LoVo (cell line): ENCODE measurements at places on chromosomes 5 and 9.

GRCh38 chr5:77171141-77171910, 39.2 kb upstream of the PDE8B start:
- no peak for DNase-seq

DNA sequence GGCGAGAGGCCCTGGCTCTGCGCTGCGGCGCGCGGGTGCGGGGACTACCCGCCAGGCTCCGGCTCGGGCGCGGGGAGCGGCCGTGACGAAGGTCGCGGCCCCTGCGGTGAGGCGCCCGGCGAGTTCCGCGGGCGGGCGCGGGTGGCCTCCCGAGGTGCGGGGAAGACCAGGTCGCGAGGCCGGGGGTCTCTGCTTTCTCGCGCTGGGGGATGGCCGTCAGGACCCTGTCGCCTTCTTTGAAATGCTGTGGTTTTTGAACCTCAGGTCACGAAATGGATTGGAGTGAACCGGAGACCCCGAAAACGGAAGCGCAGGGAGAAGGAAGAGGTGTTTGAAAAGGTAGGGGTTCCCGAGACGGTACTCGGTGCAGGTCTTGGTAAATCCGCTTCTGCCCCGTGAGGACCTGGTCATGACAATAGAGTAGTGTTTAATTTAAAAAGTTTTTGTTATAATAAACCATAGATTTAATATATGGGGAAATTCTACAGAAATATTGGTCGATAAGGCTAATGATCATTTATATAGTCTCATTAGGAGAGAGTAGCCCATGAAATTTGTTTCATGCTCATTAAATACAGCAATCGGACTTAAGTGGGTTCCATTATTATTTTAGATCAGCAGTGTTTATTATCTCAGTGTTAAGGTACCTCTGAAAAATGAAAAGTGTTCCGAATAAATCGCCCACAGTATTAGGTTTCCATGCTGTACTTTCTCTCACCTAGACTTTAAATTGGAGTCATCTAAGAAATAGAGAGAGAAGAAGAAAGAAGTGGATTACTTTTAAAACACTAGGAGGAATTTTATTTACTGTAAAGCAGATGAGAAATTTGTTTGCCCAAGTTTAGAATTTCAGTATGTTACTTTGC, 279.0 kb downstream of the AOPEP start:
- no peak for DNase-seq

- no peak for DNase-seq
Observed at GRCh38 chr5:155839251-155840037, 487.5 kb upstream of the SGCD start.

- no peak for DNase-seq
Observed at GRCh38 chr5:141338538-141339306, at the start of gene PCDHGA2. Gene PCDHGA2, plus strand, starts transcription at chr5:141338760.

DNA sequence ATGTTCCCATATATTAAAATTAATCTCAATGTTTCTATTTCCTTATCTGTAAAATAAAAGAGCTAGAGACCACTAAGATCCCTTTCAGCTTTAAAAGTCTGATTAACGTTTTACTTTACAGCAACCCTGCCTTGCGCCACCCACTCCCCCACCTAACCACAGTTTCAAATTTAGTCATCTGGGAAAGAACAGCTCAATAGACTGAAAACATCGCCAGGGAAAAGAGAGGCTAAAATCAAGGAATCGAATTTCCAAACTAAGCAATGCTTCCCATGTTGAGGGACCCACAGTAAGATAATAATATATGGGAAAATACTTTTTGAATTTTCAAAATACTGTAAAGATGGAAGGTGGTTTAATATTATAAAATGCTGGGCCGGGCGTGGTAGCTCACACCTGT, 6.6 kb downstream of the SAXO1 start:
- DNase-seq = no peak

DNA sequence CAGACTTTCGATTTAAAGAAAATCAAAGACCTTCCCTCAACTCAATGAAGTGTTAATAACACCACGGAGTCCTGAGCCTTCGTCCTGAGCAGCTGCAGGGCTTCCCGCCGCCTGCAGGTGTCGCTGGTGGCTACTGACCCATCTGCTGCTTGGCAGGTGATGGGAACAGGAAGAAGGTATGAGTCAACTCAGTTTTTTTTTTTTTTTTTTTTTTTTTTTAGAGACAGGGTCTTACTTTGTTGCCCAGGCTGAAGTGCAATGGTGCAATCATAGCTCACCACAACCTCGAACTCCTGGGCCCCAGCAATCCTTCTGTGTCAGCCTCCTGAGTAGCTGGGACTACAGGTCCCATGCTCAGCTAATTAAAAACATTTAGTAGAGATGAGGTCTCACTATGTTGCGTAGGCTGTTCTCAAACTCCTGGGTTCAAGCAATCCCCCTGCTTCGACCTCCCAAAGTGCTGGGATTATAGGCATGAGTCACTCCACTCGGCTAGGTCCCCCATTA, 185.7 kb upstream of the IL12B start:
- peak; percentile 58 for DNase-seq

- no peak for DNase-seq
Observed at GRCh38 chr9:136178773-136179075, 26.2 kb downstream of the LHX3 start.

DNA sequence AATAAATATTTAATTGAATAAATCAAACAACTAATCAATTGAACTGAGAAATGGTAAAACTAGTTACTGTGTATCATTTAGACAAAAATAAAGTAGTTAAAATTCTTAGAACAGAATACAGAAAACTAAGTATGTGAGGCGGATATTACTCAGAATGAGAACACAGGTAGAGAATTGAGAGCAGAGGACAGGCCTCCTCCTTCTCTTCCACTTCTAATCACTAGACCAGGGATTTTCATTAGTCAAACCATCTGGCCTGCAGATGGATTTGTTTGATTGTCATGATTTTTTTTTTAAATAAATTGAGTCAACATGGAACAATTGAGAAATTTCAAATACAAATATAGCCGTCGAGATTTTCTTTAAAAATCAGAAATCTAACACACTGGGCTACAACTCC, 198.6 kb upstream of the HMHB1 start:
- no peak for DNase-seq

- DNase-seq = no peak
Observed at GRCh38 chr5:436641-436975, 6.4 kb upstream of the EXOC3 start.

DNA sequence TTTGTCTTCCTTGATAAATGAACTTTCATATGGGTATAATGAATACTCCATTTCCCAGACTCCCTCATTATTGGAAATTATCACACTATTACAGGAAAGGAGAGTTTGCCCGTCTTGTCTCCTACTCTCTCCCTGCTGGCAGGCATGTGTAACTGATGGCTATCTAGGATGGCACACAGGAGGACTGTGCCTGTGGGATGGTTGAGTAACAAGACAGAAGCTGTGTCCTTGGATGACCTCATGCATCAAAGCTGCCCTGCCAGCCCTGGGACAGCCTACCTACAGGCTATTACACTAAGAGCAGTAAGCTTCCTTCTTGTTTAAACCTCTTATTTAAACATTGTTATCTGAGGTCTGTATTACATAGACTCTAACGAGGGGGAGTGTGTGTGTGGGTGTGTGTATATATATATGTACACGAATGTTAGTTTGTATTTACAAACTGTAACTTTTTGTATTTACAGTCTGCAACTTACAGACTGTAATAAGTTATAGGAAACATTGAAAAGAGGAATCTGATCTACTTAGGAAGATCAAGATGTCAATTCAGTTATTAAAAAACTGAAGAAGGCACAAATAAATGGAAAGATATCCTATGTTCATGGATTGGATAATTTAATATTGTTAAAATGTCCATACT, 247.6 kb upstream of the ACO1 start:
- no peak for DNase-seq

- DNase-seq = no peak
Observed at GRCh38 chr5:147688656-147689356, 93.7 kb downstream of the JAKMIP2 start.

DNA sequence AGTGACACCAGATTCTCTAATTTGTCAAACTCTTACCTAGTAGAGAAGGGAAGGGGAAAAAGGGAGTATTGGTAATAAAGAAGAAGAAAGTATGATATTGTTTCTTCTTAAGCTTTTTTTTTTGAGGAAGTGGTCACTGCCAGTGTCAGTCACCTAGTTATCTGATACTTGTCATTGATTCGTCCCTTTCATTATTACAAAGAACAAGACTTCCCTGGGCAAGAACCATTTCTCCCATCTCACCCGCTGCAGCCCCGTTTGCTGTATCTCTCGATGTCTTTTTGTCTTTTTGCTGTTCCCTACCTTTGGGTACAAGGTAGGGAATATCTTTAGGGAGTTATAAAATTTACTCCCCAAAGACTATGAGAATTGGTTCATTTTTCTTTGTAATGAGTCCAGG, 249.0 kb downstream of the ARHGAP26 start:
- no peak for DNase-seq

DNA sequence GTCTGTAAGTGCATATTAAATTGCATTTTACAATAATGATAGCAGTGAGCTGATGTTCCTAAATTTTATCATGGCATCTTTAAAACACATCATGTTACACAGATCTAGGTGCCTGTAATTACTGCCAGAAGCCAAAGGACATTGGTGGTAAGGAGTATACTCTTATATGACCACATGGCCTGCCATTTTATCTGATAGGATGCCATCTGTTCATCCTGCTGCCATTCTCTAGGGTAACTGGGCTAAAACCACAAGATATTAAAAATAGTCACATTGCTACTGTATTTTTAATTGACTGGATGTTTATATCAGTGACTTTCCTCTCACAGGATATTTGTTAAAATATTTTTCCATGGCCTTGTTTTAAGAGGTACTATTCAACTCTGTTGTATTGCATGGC, 53.1 kb downstream of the HCN1 start:
- no peak for DNase-seq

- DNase-seq = peak; percentile 80
Observed at GRCh38 chr9:36328798-36329411, 70.7 kb upstream of the GNE start.

GRCh38 chr5:34848230-34848629, 9.3 kb downstream of the TTC23L start:
- DNase-seq = no peak

DNA sequence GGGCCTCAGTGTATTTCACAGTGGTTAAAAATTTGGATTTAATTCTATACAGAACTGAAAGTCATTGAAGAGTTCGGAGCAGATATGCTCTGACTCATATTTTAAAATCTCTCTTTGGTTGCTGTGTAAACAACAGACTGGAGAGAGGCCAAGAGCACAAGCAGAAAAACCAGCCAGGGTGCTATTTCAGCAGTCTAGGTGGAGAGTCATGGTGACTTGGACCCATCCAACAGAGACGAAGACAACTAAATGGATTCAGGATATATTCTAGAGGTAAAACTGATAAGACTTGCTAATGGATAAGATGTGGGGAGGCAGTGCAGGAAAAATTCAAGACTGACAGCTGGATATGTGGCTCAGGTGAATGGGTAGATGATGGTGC, 168.9 kb downstream of the MAPKAP1 start:
- DNase-seq = peak; percentile 85

- DNase-seq = no peak
Observed at GRCh38 chr9:123863164-123863855, 66.6 kb downstream of the DENND1A start.

DNA sequence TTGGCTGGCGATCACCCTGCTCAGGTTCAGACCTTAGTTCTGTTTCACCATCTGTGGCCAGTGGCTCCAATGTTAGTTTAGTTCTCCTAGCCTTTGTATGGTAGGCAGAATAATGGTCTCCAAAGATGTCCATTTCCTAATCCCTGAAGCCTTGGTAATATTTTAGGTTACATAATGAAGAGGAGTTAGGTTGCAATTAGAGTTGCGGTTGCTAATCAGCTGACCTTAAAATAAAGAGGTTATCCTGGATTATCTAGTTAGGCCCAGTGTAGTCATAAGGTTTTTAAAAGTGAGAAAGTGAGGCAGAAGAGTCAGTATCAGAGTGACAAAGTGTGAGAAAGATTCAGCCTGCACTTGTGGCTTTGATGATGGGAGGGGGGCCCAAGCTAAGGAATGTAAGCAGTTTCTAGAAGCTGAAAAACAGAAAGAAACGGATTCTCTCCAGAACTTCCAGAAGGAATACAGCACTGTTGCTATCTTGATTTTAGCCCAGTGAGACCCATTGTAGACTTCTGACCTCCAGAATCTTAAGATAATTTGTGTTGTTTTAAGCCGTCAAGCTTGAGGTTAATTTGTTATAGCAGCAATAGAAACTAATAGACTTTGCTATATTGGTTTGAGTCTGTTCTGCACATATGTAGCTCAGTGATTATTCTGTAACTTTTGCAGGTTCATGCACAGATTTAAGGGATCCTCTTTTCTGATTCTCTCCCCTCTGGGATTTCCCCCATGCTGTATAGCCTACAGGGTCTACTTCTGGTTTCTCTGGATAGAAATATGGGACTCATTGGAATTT, 21.6 kb downstream of the LNPEP start:
- no peak for DNase-seq

DNA sequence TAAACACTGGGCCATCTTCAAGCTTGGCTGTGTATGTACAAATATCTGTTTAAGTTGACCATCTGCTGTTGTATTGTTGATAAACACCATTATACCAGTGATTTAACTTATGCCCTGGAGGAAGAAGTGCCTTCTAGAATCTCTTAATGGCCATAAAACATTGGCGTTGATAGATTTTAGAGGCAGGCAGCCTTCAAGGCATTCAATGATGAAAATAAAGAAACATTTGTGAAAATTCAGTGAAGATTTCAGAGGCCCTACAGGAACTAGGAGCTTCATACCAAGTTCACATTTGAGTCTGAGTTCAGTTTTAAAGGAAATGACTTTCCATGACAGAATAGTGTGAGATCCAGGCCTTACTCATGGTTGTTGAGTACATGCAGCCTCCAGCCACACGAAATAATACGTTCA, 52.2 kb downstream of the MAP1B start:
- no peak for DNase-seq

GRCh38 chr5:166127766-166128570, 2163.5 kb upstream of the WWC1 start:
- DNase-seq = no peak

- DNase-seq = peak; percentile 33
Observed at GRCh38 chr5:157266286-157267007, 524 bp downstream of the CYFIP2 start.

- DNase-seq = no peak
Observed at GRCh38 chr5:104370523-104370922, 807.9 kb upstream of the NUDT12 start.

- no peak for DNase-seq
Observed at GRCh38 chr5:180178531-180179441, 30.2 kb downstream of the RASGEF1C start.

DNA sequence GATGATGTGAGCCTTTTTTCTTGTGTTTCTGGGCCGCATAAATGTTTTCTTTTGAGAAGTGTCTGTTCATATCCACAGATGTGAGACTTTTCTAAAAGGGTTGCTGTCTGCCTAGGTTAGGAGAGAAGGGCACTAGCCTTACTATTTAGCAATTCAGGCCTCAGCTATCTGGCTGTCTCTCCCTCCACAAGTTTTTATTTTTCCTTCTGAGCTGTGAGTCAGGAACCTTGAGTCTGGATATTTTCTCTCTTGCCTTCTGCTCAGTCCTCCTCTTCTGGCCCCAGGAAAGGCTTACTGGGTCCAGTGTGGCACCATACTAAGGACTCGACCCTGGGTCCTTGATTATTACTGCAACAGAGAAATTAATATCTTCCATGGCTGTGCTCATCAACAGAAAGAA, 187.6 kb downstream of the CSNK1G3 start:
- no peak for DNase-seq

- DNase-seq = no peak
Observed at GRCh38 chr5:134649163-134649835, 714 bp downstream of the SEC24A start.
